ENCODE measurements at places on chromosomes 16 and 17. TPM values are rescaled to one million over a fixed set of nuclear protein-coding genes. Genes with fewer than 3 reads are reported as not detected.

- DNase-seq, result no peak
Measured at GRCh38 chr17:57782062-57782490, 37.0 kb upstream of the CCDC182 start.

DNA sequence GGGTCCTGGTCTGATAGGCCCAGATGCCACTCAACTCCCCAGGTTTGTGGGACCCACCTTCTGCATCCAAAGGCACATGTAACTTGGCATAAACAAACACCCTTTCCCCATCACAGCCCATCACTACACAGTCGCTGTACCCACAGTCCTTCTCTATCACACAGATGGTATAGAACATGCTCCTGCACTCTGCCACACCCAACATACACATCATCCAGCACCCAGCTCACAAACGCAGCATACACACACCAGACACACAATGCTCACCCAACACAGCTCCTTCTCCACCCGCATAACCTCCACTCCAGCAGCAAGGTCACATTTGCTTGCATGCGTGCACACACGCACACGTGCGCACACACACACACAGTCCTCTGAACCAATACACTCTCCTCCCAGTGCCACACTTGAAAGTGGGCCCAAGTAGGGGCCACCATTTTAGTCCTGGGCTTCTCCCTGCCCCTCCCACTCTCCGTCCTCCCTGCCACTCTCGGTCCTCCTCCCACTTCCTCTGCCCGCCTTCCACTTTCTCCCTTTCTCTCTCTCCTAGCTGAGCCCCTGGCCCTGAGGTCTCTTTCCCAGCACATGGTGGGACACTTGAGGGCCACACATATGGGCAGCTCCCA, 8.5 kb upstream of the TMEM92 start:
- DNase-seq, result no peak

GRCh38 chr16:81190667-81191066, 47.8 kb upstream of the BCO1 start:
- DNase-seq, result no peak

DNA sequence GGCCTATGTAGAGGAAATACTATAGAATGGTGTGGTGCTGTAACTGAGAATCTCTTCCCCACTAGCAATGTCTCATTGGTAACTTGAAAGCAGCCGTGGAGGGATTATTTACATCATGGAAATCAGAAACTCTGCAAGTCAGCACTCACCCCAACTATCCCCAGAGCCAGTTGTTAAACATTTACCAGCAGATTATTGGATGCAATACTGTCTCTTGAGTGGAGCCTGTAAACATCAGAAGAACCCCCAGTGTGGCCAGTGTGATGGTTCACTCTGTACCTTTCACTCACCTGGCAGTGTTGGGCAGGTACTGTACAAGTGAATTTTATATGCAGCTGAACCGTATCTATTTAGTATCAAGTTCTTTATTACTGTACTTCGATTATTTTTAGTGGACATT, 299.8 kb upstream of the SALL1 start:
- no peak for DNase-seq

- no peak for DNase-seq
Measured at GRCh38 chr17:49513044-49513395, 17.9 kb downstream of the NGFR start.

- peak; percentile 14 for DNase-seq
Measured at GRCh38 chr17:57675427-57676387, 69.4 kb downstream of the CCDC182 start.

- DNase-seq, result peak; percentile 49
Measured at GRCh38 chr16:23509782-23510163, 521 bp downstream of the GGA2 start.

GRCh38 chr16:19169082-19169639, 1.1 kb downstream of the SYT17 start:
- no peak for DNase-seq

The BMERB1 gene
- 6.4 TPM for total RNA-seq

The LRRC36 gene
- total RNA-seq, result not detected

The SPATA22 gene
- not detected for total RNA-seq

The SYNGR2 gene
- 64.0 TPM for total RNA-seq

The CTF1 gene
- total RNA-seq, result 0.25 TPM

The OR1A1 gene
- total RNA-seq, result not detected

The BEAN1 gene
- not detected for total RNA-seq

The HSD11B2 gene
- not detected for total RNA-seq

The NPW gene
- 0.48 TPM for total RNA-seq

All from activated CD4-positive, alpha-beta memory T cell treated with anti-CD3 and anti-CD28 coated beads, Interleukin-2, amount 10 ng/mL, durations not matched to agents 7 days and 5 days (primary cell).